Thoracic aorta (tissue), 2 donors: ENCODE measurements at places on chromosomes 7 and 10.

- no peak overlapping the region for H3K4me3 ChIP-seq
- H3K4me1 ChIP-seq: peaks cover 5% of the 10 kb centered on the region
- no peak overlapping the region for H3K27ac ChIP-seq
Observed at GRCh38 chr7:17912536-17913235, 27.6 kb downstream of the SNX13 start.

GRCh38 chr10:96034625-96035024, 8.8 kb upstream of the CCNJ start:
- H3K36me3 ChIP-seq: no peaks in the 10 kb centered on the region
- H3K27me3 ChIP-seq: no peaks in the 10 kb centered on the region
- H3K4me1 ChIP-seq: no peaks in the 10 kb centered on the region
- no peak for DNase-seq
- H3K4me3 ChIP-seq: no peak overlapping the region

DNA sequence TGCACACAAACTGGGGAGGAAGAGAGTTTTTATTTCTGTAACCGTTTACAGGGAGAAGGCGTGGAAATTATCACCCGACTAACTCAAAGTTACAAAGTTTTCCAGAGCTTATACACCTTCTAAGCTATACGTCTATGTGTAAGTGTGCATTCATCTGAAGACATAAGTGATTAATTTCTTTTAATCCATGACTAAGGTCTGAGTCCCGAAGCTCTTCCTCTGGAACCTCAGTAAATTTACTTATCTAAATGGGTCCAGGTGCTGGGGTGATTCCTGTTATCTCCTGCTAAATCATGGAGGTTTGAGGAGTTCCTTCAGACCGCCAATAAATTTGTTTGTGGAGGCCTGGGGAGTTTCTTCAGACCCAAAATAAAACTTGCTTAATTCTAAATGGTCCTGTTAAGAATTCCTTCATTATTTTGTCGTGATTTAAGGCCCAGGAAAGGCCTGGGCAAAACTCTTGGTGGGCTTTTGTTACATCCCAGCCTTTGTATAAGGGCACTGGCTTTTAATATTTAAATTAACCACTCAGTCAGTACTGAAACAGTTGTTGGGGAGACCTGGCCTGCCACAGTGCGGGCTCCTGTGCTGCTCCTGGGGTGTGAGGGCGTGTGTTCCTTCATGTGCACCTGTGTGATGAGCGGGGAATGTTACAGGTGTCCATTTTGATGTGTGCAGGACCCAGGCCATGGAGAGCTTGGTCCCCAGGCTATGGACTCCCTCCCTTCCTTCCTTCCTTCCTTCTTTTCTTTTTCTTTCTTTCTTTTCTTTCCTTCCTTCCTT, 5.8 kb upstream of the METTL27 start:
- no peak overlapping the region for H3K4me3 ChIP-seq
- no peaks in the 10 kb centered on the region for H3K36me3 ChIP-seq
- H3K4me1 ChIP-seq: peaks cover 4% of the 10 kb centered on the region

- H3K36me3 ChIP-seq: no peaks in the 10 kb centered on the region
- DNase-seq: no peak
- no peak overlapping the region for H3K4me3 ChIP-seq
- H3K27ac ChIP-seq: no peak overlapping the region
- no peaks in the 10 kb centered on the region for H3K4me1 ChIP-seq
- no peaks in the 10 kb centered on the region for H3K27me3 ChIP-seq
Observed at GRCh38 chr7:66430164-66430545, 198.5 kb upstream of the KCTD7 start.

GRCh38 chr10:119616882-119617570, 20.3 kb upstream of the TIAL1 start:
- DNase-seq: no peak
- no peak overlapping the region for H3K27ac ChIP-seq

- H3K27me3 ChIP-seq: no peaks in the 10 kb centered on the region
- no peaks in the 10 kb centered on the region for H3K4me1 ChIP-seq
- no peaks in the 10 kb centered on the region for H3K36me3 ChIP-seq
- no peak overlapping the region for H3K4me3 ChIP-seq
- DNase-seq: no peak
- no peak overlapping the region for H3K27ac ChIP-seq
Observed at GRCh38 chr10:21041763-21042458, 144.8 kb upstream of the NEBL start.

- DNase-seq: no peak
- no peak overlapping the region for H3K27ac ChIP-seq
- no peaks in the 10 kb centered on the region for H3K4me1 ChIP-seq
- H3K36me3 ChIP-seq: no peaks in the 10 kb centered on the region
Observed at GRCh38 chr10:104076743-104077160, 8.9 kb downstream of the COL17A1 start.

DNA sequence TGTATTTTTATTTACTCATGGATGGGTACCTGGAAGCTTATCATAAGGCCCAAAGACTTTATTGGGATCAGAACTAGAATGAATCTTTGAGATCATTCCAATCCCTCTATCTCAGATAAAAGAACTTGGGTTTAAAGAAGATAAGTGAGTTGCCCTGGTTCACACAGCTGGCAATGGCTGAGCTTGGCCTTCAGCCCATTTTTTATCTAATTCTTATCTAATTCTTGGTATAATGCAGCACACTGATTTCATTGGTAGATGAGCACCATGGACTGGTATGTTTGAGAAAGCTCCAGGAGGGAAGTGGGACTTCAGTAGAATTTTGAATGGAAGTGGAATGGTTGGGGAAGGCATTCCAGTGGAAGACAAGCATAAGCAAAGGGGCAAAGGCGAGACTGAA, 558.9 kb downstream of the REEP3 start:
- H3K27ac ChIP-seq: no peak overlapping the region
- no peaks in the 10 kb centered on the region for H3K36me3 ChIP-seq

- H3K27me3 ChIP-seq: no peaks in the 10 kb centered on the region
- H3K36me3 ChIP-seq: no peaks in the 10 kb centered on the region
- H3K4me1 ChIP-seq: peaks cover 9% of the 10 kb centered on the region
Observed at GRCh38 chr7:18086165-18087025, 58.7 kb upstream of the PRPS1L1 start.

GRCh38 chr7:39306016-39306570, 260.1 kb upstream of the YAE1 start:
- H3K4me3 ChIP-seq: no peak overlapping the region
- no peak for DNase-seq
- no peak overlapping the region for H3K27ac ChIP-seq
- H3K4me1 ChIP-seq: no peaks in the 10 kb centered on the region
- no peaks in the 10 kb centered on the region for H3K27me3 ChIP-seq

GRCh38 chr7:157871681-157872080, 534.9 kb downstream of the DNAJB6 start:
- no peak for DNase-seq
- H3K27ac ChIP-seq: no peak overlapping the region
- H3K4me1 ChIP-seq: no peaks in the 10 kb centered on the region
- no peaks in the 10 kb centered on the region for H3K27me3 ChIP-seq
- H3K4me3 ChIP-seq: no peak overlapping the region

DNA sequence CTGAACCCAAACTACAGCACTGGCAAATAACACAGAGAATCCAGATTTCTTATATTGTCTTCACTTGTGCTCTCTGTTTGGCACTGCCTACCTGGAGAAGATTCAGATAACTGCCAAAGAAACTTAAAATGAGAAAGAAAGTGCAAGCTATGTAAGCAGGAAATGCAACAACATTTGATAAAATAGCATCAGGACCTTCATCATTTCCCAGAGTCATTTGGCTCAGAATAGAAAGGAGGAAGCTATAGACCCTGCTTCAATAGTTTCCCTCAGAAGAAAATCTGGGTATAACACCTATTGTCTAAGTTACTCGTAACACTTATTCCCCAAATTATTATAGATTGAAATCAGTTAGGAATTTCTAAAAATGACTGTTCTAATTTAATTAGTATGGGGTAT, 56.2 kb downstream of the CC2D2B start:
- no peaks in the 10 kb centered on the region for H3K36me3 ChIP-seq
- no peak overlapping the region for H3K4me3 ChIP-seq
- no peak overlapping the region for H3K27ac ChIP-seq
- H3K27me3 ChIP-seq: no peaks in the 10 kb centered on the region

DNA sequence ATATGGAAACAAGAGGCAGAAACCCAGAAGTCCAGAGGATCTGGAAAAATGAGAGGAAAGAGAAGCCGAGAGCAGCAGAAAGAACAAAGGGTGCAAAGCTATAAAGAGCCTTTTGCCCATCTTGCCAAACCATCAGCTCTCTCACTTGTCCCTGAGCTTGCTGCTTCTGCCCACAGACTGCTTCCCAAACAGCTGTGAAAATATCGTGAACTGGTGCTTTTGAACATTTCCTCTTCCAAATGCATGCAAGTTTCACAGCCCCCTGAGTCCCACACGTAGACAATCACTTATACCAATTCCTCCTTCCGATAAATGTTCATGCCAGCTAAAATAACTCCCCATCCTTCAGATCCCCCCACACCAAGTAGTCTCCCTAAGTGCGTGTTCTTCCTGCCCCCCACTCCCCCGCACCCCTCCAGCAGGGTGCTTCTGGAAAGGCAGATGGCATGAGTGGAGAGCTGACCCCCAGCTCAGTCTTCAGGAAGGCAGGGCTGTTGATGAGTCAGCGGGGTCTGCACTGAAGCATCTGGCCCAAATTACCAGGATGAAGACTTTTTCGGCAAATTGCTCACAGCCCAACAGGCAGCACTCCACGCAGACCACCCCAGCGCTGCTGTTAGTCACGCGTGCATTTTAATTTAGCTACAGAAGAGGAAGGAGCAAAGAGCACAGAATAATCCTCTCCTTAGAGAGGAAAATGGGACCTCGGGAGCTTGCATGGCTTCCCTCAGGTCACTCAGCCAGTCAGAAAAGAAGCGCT, 76.1 kb upstream of the KCNMA1 start:
- no peak overlapping the region for H3K27ac ChIP-seq
- H3K4me1 ChIP-seq: peaks cover 12% of the 10 kb centered on the region
- no peak for DNase-seq
- H3K27me3 ChIP-seq: no peaks in the 10 kb centered on the region

GRCh38 chr7:14834456-14834855, 68.1 kb downstream of the DGKB start:
- DNase-seq: no peak
- H3K27ac ChIP-seq: no peak overlapping the region
- no peaks in the 10 kb centered on the region for H3K4me1 ChIP-seq
- no peaks in the 10 kb centered on the region for H3K36me3 ChIP-seq

DNA sequence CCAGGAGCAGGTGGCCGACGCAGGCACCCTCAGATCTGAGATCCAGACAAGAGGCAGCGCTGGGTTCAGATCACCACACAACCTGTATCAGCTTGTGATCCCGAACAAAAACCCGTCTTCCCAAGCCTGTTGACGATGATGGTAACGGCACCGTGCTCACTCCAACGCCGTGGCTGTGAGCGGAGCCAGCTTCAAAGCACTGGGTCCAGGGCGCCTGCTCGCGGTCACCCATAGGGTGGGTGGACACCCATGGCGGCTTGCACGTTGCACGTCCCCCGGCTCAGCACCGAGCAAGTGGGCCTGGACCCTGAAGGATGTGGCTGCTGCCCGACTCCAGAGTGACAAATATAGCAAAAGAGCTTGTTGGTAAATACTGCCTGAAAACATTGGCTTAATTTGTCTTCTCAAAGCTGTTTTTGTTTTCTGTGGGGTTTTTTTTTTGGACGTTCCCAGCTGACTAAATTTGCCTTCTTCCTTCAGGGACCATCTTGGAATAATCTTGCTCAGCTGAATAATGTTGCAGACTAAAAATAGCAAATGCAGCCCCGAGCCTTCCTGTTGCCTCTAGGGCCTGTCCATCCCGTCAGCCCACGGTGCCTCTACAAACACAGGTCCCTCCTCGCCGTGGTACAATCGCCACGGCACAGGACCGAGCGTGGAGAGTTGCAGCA, 41.0 kb downstream of the FOXK1 start:
- H3K4me3 ChIP-seq: no peak overlapping the region
- H3K27ac ChIP-seq: no peak overlapping the region
- DNase-seq: no peak
- H3K36me3 ChIP-seq: no peaks in the 10 kb centered on the region

DNA sequence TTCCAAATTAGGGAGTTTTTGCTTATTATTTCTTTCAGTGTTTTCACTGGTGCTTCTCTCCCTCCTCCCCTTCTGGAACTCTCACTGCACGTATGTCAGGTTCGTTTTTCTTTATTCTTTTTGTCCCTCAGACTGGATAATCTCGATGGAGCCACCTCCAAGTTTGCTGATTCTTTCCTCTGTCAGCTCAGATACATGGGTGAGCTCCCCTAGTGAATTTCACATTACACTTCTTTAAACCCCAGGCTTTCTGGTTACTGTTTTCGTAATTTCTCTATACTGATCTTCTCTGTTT, 20.8 kb upstream of the NCAPG2 start:
- no peak for DNase-seq
- no peaks in the 10 kb centered on the region for H3K4me1 ChIP-seq
- no peak overlapping the region for H3K4me3 ChIP-seq
- H3K27ac ChIP-seq: no peak overlapping the region
- H3K27me3 ChIP-seq: no peaks in the 10 kb centered on the region

- H3K36me3 ChIP-seq: peaks cover 11% of the 10 kb centered on the region
- no peak overlapping the region for H3K4me3 ChIP-seq
- DNase-seq: no peak
- no peaks in the 10 kb centered on the region for H3K4me1 ChIP-seq
- no peak overlapping the region for H3K27ac ChIP-seq
- H3K27me3 ChIP-seq: no peaks in the 10 kb centered on the region
Observed at GRCh38 chr7:2197436-2198155, 35.1 kb downstream of the MAD1L1 start.

DNA sequence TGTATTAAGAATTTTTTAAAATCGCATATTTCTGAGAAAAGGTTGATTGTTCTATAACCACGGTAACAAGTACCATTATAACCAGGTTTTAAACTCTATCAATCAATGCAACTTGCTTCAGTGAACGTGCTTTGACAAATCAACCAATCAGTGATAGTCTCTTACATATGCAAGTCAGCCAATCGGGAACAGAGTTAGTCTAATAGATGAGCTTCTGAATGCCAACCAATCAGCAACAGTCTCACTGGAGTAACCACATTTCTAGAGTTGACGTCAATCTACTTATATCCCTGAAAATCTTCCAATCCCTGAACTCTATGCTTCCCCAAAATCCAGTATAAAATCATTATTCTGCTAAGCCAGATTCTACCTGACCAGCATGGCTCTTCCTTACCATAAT, 44.7 kb upstream of the TRUB1 start:
- H3K4me1 ChIP-seq: no peaks in the 10 kb centered on the region
- no peak for DNase-seq
- no peak overlapping the region for H3K4me3 ChIP-seq
- H3K36me3 ChIP-seq: no peaks in the 10 kb centered on the region

GRCh38 chr7:5177060-5177459, 13.0 kb upstream of the WIPI2 start:
- DNase-seq: peak; percentile 12
- peak overlapping the region; percentile 45 for H3K4me3 ChIP-seq
- H3K36me3 ChIP-seq: no peaks in the 10 kb centered on the region
- no peaks in the 10 kb centered on the region for H3K27me3 ChIP-seq
- no peaks in the 10 kb centered on the region for H3K4me1 ChIP-seq

DNA sequence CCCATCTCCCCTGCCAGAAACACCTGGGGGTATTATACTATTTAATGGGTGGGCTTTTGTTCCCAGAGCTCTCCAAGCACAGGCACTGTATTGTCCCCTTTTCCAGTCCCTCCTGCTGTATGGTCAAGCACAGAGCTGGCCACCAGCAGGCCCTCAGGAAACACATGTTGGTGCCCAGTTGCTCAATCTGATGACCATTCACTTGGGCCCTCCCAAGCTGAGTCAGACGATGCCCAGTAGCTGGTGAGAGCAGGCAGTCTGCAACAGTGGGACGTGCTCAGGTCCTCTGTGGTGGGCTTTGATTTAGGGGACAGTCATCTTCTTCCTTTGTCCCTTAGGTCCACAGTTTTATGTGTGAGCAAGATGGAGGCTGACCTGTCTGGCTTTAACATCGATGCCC, 11.8 kb downstream of the SFXN2 start:
- H3K4me3 ChIP-seq: no peak overlapping the region
- DNase-seq: no peak
- H3K36me3 ChIP-seq: no peaks in the 10 kb centered on the region
